C1 segment of cervical spinal cord (tissue), 14 donors: ENCODE measurements at places on chromosomes 16 and 17.

DNA sequence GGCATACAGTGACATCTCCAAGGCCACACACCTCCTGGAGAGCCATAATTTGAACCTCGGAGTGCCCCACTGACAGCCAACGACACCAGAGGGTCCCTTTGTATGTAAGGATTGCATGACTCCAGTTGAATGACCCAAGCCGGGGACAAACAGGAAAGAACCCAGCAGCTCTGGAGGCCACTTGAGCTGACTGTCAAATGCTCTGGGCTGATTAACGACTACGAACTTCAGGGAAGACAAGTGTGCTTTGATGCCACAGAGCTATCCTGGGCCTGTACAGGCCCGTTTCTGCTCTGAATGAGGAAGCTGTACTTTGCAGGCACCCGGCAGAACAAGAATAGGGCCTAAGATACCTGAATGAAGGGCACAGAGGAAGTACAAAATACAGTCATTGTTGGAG, 404.6 kb downstream of the SLC39A11 start:
- no peak for DNase-seq

DNA sequence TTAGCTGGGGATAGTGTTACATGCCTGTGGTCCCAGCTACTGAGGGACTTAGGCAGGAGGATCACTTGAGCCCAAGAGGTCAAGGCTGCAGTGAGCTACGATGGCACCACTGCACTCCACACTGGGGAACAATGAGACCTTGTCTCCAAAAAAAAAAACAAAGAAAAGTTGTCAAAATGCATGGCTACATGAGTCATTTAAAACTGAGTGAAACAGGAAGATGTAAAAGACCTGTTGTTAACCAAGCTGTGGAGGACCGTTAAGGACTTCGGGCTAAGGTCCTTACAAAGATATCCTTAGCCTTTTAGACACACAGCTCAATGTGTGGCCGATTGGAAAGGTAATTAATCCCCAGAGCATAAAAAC, 25.1 kb downstream of the ZP2 start:
- DNase-seq, result no peak

- DNase-seq, result no peak
Observed at GRCh38 chr17:62573480-62574117, 53.9 kb upstream of the MRC2 start.

DNA sequence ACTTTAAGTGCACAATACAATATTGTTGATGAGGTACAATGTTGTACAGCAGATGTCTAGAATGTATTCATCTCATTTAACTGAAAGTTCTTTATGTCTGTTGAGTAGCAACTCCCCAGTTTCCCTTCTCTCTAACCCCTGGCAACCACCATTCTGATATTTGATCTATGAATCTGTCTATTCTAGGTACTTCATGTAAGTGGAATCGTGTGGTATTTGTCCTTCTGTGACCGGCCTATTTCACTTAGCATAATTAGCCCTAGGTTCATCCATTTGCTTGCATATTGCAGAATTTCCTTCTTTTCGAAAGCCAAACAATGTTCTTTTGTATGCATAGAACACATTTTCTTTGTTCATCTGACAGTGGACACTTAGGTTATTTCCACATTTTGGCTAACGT, 10.8 kb downstream of the RGS9 start:
- DNase-seq, result no peak

GRCh38 chr16:16933861-16934260, 536.9 kb downstream of the XYLT1 start:
- DNase-seq, result no peak

DNA sequence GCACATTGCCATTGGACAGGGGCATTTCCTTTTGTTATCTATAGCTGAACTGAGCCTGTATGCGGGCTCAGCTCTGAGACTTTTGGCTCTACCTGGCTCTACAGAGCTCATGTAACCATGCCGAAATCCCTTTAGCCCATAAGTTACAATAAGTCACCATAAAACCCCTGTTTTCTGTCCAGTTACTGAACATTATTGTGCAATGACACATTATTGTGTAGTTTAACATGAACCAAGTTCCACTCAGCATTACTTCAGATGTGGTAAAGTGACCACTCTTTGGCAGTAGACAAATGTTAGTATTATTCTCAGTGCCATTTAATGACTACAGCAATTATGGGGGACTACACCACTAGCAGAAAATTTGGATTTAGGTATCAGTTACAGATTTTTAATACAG, 65.4 kb upstream of the RASL10B start:
- no peak for DNase-seq

DNA sequence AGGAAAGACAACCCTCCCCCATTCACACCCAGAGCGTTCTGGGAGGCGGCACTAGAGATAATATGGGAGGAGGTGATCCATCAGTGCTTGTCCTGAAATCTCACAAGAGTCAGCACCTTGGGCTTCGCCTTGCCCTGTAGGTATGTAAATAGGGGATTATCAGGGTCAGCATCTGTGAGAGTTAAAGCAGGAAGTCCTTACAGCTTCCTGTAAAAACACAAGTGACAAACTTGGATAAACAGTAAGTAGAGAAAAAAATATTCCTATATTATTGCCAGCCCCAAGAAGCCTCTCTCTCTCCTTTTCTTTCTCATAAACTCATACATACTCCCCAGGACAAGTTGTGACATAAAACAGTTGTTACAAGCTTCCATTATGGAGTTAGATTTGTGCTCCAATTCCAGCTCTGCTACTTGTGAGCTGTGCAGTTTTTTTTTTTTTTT, 187.7 kb downstream of the MAF start:
- DNase-seq, result no peak

GRCh38 chr17:42017866-42018200, 594 bp upstream of the DNAJC7 start:
- DNase-seq, result no peak

- DNase-seq, result no peak
Observed at GRCh38 chr16:58021661-58022551, 3.6 kb upstream of the MMP15 start.

GRCh38 chr17:77654850-77655249, 303.7 kb upstream of the TNRC6C start:
- DNase-seq, result no peak

DNA sequence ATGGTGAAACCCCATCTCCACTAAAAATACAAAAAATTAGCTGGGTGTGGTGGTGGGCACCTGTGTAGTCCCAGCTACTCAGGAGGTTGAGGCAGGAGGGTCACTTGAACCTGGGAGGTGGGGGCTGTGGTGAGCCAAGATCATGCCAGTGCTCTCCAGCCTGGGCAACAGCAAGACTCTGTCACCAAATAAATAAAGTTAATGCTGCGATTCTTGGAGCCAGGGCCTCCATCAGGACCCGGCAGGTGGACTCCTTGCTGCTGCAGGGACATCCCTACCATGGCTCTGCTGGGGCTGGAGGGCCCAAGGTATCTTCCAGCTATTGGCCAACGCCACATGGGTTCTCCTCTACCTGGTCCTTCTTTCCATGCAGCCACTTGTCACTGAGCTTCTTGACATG, 82.5 kb upstream of the CACNG5 start:
- DNase-seq, result no peak

DNA sequence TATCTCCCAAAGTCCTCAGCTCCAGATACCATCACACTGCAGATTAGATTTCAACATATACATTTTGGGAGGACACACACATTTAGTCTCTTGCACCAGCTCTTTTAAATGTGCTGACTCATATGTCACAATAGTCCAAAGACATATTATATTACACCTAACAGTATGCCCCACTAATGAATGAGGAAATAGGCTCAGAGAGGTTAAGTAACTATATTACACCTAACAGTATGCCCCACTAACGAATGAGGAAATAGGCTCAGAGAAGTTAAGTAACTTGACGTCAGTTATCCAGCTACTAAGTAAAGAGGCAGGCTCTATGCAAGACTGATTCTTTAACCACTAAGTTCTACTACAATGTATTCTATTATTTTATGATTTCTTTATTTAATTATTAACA, 9.7 kb downstream of the IRX6 start:
- DNase-seq, result no peak

- DNase-seq, result no peak
Observed at GRCh38 chr16:35730251-35730650, 2270.8 kb downstream of the TP53TG3F start.

GRCh38 chr17:40499551-40500189, 1.8 kb downstream of the TNS4 start:
- no peak for DNase-seq

DNA sequence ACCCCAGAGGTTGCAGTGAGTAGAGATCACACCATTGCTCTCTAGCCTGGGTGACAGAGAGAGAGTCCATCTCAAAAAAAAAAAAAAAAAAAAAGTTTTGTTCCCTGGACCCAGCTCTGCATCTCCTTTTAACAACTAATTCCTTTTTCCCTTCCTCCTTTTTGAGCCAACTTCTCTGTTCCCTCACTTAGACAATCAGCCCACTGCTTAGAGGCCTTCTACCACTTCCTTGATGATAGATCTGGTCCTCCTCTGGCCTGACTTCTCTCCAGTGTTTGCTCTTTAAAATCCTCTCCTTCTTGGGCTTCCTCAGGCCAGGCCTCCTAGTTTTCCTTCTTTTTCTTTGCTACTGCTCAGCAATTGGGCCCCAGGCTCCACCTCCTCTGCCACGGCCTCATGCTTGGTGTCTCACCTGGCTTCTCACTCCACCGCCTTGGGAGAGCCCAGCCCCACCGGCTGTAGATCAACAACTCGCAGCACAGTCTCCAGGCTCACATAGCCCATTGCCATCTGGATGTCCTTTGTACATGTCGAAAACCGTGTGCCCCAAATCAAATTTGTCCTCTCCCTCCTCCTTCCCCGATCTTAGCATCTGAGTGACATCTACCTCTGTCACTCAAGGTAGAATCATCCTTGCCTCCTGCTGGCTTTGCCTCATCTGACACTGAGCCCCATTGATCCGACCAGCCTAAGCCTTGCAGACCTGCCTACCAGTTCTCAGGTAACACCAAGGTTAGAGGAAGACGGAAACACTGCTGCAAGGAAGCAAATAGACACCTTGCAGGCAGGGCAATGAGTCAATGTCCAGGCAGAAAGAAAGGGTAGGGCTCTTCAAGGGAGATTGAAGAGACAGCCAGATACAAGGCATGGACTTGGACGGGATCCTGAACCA, 17.4 kb downstream of the ARHGAP27 start:
- no peak for DNase-seq
